ENCODE measurements at places on chromosomes 12 and 14. TPM values are rescaled to one million over a fixed set of nuclear protein-coding genes. Genes with fewer than 3 reads are reported as not detected.

LRFN5 gene
- 1.7 TPM for total RNA-seq

C12orf56 gene
- total RNA-seq: 4.5 TPM

NKX2-1 gene
- 0.62 TPM for total RNA-seq

WDR20 gene
- 31.1 TPM for total RNA-seq

CD163L1 gene
- 0.75 TPM for total RNA-seq

SIX4 gene
- 12.9 TPM for total RNA-seq

EXOC3L4 gene
- total RNA-seq: 2.1 TPM

DPPA3 gene
- total RNA-seq: 1.3 TPM

CAPZA3 gene
- not detected for total RNA-seq

RNASE4 gene
- total RNA-seq: 0.73 TPM

PPFIA2 gene
- 1.2 TPM for total RNA-seq

BICD1 gene
- 63.2 TPM for total RNA-seq

GRCh38 chr12:89306827-89307473 lies 45.4 kb downstream of the DUSP6 start:
- DNase-seq: no peak
- no peak overlapping the region for H3K4me3 ChIP-seq
- no peaks in the 10 kb centered on the region for H3K36me3 ChIP-seq

DNA sequence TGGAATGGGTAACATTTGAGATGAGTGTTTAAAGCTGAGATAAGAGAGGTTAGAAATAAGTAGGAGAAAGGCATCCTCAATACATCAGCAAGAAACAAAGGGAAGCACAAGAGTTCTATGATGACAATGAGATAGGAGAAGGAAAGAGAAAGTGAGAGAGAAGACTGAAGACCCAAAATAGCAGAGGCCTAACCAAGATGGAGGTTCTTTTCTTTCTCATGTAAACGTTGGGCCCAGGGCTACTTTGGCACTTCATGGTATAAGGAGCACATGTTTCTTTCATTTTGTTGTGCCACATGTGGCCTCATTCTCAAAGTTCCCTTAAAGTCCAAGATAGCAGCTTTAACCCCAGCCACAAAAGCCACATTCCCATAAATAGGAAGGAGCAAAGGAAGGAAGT lies 120.5 kb upstream of the RMST start:
- no peak overlapping the region for H3K4me3 ChIP-seq
- DNase-seq: no peak
- H3K4me1 ChIP-seq: no peaks in the 10 kb centered on the region
- H3K27ac ChIP-seq: no peak overlapping the region

GRCh38 chr12:114190971-114191370 lies 215.0 kb downstream of the TBX5 start:
- no peaks in the 10 kb centered on the region for H3K27me3 ChIP-seq
- no peak overlapping the region for H3K4me3 ChIP-seq
- H3K36me3 ChIP-seq: no peaks in the 10 kb centered on the region
- no peak for DNase-seq
- H3K4me1 ChIP-seq: no peaks in the 10 kb centered on the region

DNA sequence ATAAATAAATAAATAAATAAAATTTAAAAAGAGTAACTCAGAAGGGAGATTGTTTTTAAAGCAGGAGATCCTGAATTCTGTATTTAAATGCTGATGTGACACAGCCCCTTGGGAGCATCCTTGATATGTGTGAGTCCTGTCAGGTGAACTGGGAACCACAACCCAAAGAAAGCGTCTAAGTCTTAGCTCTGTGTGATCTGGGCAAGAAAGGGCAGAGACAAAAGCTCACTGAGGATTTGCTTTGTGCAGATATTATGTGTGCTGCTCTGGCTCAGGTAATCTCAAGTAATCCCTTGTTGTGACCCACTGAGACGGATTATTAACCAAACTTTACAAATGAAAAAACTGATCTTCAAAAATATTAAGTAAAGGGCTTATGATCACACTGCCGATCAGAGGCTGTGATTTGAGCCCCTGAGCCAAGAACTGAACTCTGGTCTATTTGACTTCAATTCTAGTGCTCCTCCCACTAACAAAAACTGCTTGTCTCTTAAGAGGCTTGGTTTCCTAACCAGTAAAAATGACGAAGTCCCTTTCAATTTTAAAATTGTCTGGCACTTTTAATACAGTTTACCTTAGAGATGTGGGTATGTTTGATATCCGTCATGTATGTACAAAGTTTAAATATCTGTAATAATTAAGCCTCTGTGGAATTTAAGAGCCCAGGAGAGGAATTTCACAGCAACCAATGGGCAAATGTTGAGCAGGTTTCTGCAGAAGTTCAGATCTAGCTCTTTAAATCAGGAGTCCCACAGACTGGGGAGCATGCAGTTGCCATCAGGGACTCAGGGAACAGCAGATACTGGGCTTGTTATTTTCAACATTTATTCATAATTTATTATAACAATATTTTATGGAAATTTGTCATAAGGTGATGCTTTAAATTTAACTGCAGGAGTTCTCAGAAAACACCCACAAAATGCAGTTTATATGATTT lies 46.1 kb downstream of the CPM start:
- no peaks in the 10 kb centered on the region for H3K27me3 ChIP-seq
- H3K27ac ChIP-seq: no peak overlapping the region
- no peak overlapping the region for H3K4me3 ChIP-seq
- DNase-seq: peak; percentile 29
- peaks cover 6% of the 10 kb centered on the region for H3K4me1 ChIP-seq

DNA sequence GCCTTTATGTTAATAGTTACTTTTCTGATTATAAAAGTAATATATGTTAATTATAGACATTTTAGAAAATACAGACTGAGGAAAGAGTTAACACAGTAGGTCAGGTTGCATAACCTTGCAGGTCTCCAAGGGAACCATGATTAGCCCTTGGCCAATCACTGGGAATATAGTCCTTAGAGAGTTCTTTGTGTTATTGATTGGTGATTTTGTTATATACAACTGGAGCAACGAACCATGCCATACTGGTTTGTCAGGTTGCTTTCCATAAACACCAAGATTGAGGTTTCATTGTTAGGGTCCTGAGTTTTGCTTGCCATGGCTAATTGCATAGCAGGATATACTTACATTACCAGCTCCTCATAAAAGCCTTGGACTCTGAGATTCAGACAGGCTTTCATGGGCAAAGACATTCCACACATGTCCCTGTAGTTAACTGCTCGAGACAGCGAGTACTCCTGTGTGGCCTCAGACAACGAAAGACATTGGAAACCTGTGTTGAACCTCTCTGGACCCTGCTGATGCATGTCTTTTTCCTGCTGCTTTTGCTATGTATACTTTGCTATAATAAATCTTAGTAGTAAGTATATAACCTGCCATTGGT lies 33.7 kb downstream of the MAPK1IP1L start:
- H3K27ac ChIP-seq: no peak overlapping the region
- peaks cover 6% of the 10 kb centered on the region for H3K27me3 ChIP-seq
- H3K4me1 ChIP-seq: no peaks in the 10 kb centered on the region
- DNase-seq: no peak
- H3K4me3 ChIP-seq: no peak overlapping the region
- no peaks in the 10 kb centered on the region for H3K36me3 ChIP-seq

DNA sequence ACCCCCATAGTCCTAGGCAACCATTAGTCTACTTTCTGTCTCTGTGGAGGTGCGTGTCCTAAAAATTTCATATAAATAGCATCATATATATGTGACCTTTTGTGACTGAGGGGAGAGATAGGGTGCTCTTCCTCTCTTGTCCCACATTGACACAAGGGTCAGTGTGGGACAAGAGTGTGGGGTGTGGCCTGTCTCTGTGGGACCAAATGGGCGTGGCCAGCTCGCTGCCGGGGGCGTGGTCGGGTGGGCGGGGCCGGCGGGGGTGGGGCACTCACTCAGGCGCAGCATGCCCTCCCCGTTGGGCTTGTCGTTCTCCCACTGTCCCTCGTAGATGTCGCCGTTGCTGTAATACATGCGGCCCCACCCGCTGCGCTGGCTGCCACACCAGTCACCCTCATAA lies 15.5 kb downstream of the MORN3 start:
- no peak overlapping the region for H3K27ac ChIP-seq
- no peaks in the 10 kb centered on the region for H3K4me1 ChIP-seq
- H3K4me3 ChIP-seq: no peak overlapping the region
- H3K27me3 ChIP-seq: no peaks in the 10 kb centered on the region

DNA sequence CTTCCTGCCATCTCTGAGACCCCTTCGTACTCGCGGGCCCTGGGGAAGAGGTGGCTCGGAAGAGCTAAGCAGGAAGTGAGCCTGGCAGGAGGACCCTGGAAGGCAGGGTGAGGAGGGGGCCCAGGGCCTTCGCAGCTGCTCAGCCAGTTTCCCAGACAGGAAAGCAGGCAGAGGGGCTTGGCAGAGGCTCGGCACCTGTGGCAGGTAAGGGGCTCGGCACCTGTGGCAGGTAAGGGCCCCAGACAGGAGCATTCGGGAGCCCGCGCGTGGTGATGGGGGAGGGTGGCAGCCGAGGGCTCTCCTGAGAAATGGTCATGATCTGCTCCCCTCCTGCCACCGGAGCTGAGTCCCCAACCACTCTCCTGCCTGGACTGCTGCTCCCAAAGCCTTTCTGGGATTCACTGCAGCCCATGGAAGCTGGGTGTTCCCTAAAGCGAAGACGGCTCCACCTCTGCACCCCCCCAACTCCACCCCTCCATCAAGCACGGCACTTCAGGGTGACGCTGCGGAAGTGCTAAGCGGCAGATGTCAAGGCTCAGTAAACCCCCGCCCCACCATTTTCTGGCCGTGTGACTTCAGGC lies 63.2 kb downstream of the PRIMA1 start:
- no peak overlapping the region for H3K4me3 ChIP-seq
- no peaks in the 10 kb centered on the region for H3K27me3 ChIP-seq
- no peak overlapping the region for H3K27ac ChIP-seq
- DNase-seq: no peak
- H3K4me1 ChIP-seq: no peaks in the 10 kb centered on the region

DNA sequence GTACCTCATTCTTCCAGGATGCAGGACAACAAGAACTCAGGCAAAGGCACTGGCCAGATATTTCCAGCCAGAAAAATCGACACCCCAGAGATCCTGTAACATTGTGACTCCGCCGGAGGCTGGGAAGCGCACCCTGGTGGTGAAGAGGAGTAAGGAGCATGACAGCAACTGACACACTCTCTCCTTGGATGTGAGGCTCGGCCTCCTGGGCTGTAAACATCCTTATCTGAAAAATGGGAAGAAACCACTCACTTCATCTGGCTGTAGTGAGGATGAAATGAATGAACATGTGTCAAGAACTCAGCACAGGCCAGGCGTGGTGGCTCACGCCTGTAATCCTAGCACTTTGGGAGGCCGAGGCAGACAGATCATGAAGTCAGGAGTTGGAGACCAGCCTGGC lies 27.5 kb downstream of the TCHP start:
- H3K36me3 ChIP-seq: peaks cover 35% of the 10 kb centered on the region
- H3K4me3 ChIP-seq: no peak overlapping the region
- no peaks in the 10 kb centered on the region for H3K4me1 ChIP-seq
- DNase-seq: peak; percentile 85
- H3K27ac ChIP-seq: no peak overlapping the region

GRCh38 chr14:52429451-52429850 lies 115.3 kb downstream of the PTGER2 start:
- H3K4me3 ChIP-seq: no peak overlapping the region
- H3K36me3 ChIP-seq: no peaks in the 10 kb centered on the region
- H3K27ac ChIP-seq: no peak overlapping the region
- no peaks in the 10 kb centered on the region for H3K27me3 ChIP-seq
- no peak for DNase-seq
- no peaks in the 10 kb centered on the region for H3K4me1 ChIP-seq

DNA sequence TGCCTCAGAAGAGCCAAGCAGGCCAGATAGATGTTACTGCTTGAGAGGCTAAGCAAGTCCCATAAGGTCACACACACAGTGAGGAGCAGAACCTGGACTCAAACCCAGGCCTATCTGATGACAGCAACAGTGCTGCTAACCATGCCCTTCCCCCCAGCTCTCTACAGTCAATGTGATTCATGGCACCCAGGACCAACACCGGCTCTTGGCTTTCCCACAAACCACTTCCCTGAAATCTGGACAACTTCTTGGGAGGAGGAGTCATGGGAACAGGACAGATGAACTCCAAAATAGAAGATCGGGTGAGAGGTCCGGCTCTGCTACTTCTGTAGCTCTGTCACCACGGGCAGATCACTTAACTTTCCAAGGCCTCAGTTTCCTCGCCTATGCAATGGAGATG lies 716 bp upstream of the PTGDR start:
- no peak overlapping the region for H3K4me3 ChIP-seq
- peaks cover 64% of the 10 kb centered on the region for H3K27me3 ChIP-seq

- peak; percentile 81 for DNase-seq
- H3K4me3 ChIP-seq: no peak overlapping the region
- no peaks in the 10 kb centered on the region for H3K4me1 ChIP-seq
- no peaks in the 10 kb centered on the region for H3K27me3 ChIP-seq
- peak overlapping the region; percentile 88 for H3K27ac ChIP-seq
- H3K36me3 ChIP-seq: no peaks in the 10 kb centered on the region
These were observed 126.0 kb upstream of the ATF7IP start for GRCh38 chr12:14239350-14239934.

- no peak for DNase-seq
- no peaks in the 10 kb centered on the region for H3K36me3 ChIP-seq
- H3K27ac ChIP-seq: no peak overlapping the region
- H3K4me3 ChIP-seq: no peak overlapping the region
These were observed 326.4 kb upstream of the SFSWAP start for GRCh38 chr12:131384544-131384855.

- no peak overlapping the region for H3K4me3 ChIP-seq
- H3K4me1 ChIP-seq: no peaks in the 10 kb centered on the region
- DNase-seq: no peak
- H3K36me3 ChIP-seq: no peaks in the 10 kb centered on the region
- H3K27ac ChIP-seq: no peak overlapping the region
These were observed 680.2 kb downstream of the VRK1 start for GRCh38 chr14:97477353-97477752.

- H3K27ac ChIP-seq: no peak overlapping the region
- H3K36me3 ChIP-seq: peaks cover 8% of the 10 kb centered on the region
- H3K4me3 ChIP-seq: no peak overlapping the region
These were observed 38.3 kb downstream of the LRCOL1 start for GRCh38 chr12:132572106-132572505.

- H3K4me3 ChIP-seq: no peak overlapping the region
- H3K27me3 ChIP-seq: peaks cover 10% of the 10 kb centered on the region
- no peak for DNase-seq
- H3K27ac ChIP-seq: no peak overlapping the region
- H3K4me1 ChIP-seq: no peaks in the 10 kb centered on the region
These were observed 98.8 kb upstream of the GSC start for GRCh38 chr14:94868772-94869072.

DNA sequence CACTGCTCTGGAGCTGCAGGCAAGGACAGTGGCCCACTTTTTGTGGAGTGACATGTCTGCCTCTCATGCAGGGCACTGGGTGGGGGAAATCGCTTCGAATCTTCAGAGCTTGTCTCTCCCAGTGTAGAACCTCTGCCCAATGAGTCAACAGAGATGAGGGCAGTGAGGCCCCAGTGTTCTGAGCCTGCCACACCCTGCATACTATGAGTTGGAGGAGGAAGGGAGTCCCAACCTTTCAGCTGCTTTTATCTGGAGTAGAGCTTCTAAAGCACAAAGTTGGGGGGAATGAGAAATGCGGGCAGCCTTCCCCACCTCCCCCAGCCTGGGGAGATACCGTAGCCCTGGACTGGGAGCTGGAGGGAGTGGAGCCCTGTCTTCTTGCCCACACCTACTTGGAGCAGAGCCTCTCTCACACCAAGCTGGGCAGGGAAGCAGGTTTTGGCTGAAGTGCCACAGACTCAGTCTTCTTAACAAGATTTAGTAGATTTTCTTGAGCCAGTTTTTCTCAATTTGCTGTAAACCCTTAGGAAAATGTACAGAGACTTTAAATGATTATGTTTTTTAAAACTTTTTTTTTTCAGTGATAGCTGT lies 159.1 kb downstream of the ADGRD1 start:
- peaks cover 18% of the 10 kb centered on the region for H3K4me1 ChIP-seq
- no peak overlapping the region for H3K4me3 ChIP-seq
- DNase-seq: no peak
- no peaks in the 10 kb centered on the region for H3K27me3 ChIP-seq
- H3K27ac ChIP-seq: no peak overlapping the region
